Caki2 (cell line): ENCODE measurements at places on chromosomes 5 and 9. TPM values are rescaled to one million over a fixed set of nuclear protein-coding genes. Genes with fewer than 3 reads are reported as not detected.

Gene GRM6
- not detected in 2 replicates for total RNA-seq

Gene RAPGEF1
- 15.1 and 26.2 TPM in 2 replicates for total RNA-seq

Gene C9
- total RNA-seq = not detected in 2 replicates

Gene MEIKIN
- total RNA-seq = not detected in 2 replicates

Gene GALNT12
- total RNA-seq = 75.9 and 110 TPM in 2 replicates
